ENCODE measurements at places on chromosomes 7 and 10.

- no peak for DNase-seq
These were observed 93.8 kb downstream of the CPXM2 start for GRCh38 chr10:123797813-123798212.

GRCh38 chr7:117068511-117069145 lies 115.3 kb downstream of the ST7 start:
- no peak for DNase-seq

GRCh38 chr10:451021-451471 lies 238.4 kb downstream of the DIP2C start:
- DNase-seq, result no peak

DNA sequence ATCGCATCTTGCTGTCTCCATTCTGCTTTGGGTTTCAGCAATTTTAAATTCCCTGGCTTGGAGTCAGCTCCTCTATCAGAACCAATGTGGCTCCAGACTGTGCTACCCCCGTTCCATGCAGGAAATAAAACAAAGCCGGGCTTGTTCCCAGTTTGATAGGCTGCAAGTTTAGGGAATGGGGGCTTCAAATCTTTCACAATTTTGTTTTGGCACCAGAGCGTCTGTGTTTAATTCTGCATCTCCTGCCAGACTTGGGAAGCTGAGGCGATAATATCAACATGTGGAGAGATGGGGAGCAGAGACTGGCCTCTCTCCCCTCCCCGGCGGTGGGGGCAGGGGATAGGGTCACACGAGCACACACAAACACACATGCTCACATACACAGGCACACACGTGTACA lies 305.9 kb downstream of the FGFR2 start:
- DNase-seq, result no peak

GRCh38 chr10:121788115-121788514 lies 139.7 kb downstream of the ATE1 start:
- DNase-seq, result no peak

DNA sequence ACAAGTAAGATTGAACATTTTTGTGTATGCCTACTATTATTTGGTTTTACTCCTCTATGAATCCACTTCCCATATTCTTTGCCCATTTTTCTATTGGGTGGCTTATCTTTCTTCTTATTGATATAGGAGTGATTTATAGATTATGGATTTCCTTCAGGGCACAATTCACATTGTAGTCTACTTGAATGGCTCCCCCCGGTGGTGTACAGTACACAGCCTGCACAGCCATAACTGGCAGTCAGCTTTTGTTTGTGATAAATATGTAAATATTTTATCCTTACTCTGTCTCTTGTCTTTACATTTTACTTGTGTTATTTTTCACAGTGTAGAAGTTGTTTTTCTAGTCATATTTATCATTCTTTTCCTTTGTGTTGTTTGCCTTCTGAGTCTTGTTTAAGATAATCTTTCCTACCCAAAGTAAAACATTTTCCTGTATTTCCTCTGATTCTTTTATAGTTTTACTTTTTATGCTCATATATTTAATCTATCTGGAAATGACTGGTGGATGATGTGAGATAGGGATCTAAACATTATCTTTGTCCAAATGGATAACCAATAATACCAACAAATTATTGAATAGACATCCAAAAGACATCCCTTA lies 23.9 kb upstream of the CALD1 start:
- DNase-seq, result no peak

DNA sequence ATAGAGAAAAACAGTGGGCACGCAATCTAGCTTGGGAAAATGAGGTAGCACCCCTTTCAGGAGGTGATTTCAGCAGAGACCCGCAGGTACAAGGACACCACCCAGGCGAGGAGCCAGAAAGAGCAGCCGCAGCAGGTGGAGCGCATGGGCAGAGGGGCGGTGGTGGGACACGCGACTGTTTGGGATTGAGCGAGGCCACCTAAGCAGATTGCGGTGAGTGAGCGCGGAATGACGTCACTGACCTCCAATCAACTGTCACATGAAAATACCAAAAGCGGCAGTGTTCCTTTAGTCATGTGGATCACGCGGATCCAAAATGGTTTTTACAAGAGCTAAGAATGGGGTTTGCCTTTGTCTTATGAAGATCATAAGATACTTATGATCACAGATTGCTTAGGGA lies 40.2 kb upstream of the SLC26A3 start:
- no peak for DNase-seq

All from activated naive CD4-positive, alpha-beta T cell (primary cell).